HTR-8/SVneo (cell line): ENCODE measurements at places on chromosomes 16 and 17.

GRCh38 chr17:3528880-3529511 is 28.6 kb downstream of the TRPV3 start:
- no peak for DNase-seq

DNA sequence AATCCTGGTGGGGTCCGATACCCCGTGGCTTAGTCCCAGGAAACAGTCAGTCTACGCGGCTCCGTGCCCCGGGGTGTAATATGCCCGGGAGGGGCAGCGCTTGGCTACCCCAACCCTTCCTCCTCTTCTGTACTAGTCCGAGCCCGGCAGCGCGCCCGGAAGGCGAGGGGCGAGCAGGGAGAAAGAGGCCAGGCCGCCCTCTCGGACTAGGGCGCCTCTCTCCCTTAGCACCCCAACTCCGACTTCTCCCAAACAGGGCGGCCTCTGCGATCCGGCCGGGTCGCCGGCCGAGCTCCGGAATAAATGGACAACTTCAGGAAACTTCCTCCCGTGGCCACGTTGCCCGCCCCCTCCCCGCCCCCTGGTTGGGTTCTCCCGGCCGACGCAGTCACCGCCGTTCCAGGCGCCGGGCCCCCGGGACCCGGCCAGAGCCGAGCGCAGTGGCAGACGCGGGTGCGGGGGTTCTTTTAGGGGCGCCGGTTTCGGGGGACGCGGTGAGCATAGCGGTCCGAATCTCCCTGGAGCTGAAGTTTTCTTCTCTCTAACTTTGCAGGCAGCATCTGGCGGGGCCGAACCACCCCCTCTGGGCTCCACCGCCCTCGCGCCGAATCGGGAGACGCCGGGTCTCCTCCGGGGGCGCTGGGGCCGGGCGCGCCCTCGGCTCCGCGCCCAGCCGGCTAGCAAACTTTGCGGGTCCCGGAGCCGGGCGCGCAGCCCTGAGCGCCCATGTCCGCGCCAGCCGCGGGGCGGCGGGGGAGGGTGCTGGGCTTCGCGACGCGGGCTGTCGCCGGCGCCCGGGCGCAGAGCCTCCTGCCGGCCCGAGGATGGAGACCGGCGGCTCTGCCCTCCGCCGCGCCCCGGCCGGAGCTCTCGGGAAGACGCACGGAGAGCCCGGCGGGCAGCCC is at the start of gene SDK2:
Gene SDK2 (minus strand): TSS at position 301 of the 905 bp plus-strand sequence. CDS start 357 bp downstream, outside the sequence.
- DNase-seq, result no peak

GRCh38 chr16:14400285-14400977 is 229.6 kb downstream of the PARN start:
- DNase-seq, result no peak

- no peak for DNase-seq
These were observed 2.9 kb downstream of the NKD1 start for GRCh38 chr16:50550866-50551641.

DNA sequence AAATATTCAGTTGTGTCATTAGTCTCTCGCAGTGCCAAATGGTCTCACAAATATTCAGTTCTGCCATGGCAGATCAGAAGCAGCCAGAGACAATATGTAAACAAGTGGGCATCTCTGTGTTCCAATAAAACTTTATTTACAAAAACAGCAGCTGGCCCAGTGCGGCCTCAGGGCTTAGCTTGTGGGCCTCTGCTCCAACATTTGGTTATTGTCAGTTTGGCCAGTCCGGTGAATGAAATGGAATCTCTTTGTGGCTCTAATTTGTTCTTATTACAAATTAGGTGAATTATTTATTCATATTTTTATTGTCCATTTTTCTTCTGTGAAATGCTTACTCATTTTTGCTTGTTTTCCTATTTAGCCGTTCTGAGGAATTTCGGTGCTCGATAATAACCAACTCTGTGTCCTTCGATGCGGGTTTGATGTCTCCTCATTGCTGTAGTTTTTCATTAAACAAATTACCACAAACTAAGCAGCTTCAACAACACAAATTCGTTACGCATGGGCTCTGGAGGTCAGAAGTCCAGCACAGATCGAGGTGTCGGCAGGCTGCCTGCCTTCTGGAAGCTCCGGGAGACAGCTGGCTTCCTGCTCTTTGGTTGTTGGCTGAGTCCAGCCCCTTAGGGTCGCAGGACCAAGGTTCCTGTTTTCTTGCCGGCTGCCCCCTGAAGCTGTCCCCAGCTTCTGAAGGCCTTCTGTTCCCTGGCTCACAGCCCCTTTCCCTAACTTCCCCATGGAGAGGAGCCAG is 4.1 kb upstream of the SLC38A10 start:
- DNase-seq, result no peak

DNA sequence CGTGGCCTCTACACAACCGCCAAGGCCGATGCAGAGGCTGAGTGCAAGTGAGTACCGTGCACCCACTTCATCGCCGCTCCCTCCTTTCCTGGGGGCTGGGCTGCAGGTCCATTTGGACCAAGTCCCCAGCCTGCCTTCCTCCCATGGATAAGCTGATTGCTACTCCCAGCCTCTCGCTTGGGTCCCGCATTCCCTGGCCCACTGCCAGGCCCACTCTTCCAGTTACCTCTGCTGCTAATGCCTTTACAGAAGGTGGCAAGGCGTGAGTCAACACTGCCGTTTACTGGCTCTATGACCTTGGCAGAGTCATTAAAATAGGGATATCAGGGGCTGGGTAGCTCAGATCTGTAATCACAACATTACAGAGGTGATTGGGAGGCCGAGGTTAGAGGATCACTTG is 11.2 kb downstream of the SULT1A2 start:
- no peak for DNase-seq

- DNase-seq, result no peak
These were observed 11.3 kb upstream of the PECAM1 start for GRCh38 chr17:64401941-64402340.
